ENCODE measurements at places on chromosomes 16 and 17. TPM values are rescaled to one million over a fixed set of nuclear protein-coding genes. Genes with fewer than 3 reads are reported as not detected.
A peak's percentile ranks its signal among the peaks of the same experiment; 100 is the strongest.

Gene ARHGDIG
- total RNA-seq = not detected

Gene GGT6
- total RNA-seq = not detected

DNA sequence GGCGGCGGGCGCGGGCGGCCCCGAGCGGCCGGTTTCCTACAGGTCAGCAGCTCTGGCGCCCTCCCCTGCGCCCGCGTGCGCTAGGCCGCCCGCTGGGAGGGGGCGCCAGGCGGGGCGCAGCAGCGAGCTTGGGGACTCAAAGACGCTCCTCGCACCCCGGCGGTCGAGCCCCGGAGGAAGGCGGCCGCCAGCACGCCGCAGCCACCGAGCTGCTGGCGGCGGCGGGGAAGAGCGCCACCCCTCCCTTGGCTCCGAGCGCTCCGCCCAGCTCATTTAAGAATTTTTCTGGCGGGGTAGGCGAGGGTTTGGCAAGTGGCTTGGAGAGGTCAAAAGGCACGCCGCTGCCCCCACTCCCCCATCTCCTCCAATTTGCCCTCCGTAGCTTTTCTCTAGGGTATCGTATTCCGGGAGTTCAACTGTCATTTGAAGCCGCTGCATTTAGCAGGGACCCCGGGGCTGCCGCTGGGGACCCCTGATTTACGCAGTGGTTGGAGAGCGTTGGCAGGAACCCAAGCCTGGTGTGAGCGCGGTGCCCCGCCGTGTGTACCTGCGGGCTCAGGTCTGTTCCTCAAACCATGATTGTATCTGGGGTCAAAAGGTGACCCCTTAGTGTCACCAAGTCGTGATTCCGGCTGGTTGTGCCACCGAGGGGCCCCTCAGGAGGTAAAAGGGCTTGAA lies 59.5 kb upstream of the GSE1 start:
- no peaks in the 10 kb centered on the region for H3K36me3 ChIP-seq
- peaks cover 33% of the 10 kb centered on the region for H3K4me1 ChIP-seq
- H3K4me3 ChIP-seq = peak overlapping the region; percentile 87
- peak overlapping the region; percentile 97 for H3K27ac ChIP-seq

- H3K4me1 ChIP-seq = no peaks in the 10 kb centered on the region
- H3K36me3 ChIP-seq = peaks cover 63% of the 10 kb centered on the region
Measured at GRCh38 chr16:57235128-57236021, 9.7 kb upstream of the ARL2BP start.

Data from osteocyte (in vitro differentiated cells).